HCT116 (cell line): ENCODE measurements at places on chromosomes 16 and 17.
A peak's percentile ranks its signal among the peaks of the same experiment; 100 is the strongest.

- no peaks in the 10 kb centered on the region for H3K27me3 ChIP-seq
- peak; percentile 7 for DNase-seq
- H3K4me1 ChIP-seq, result no peaks in the 10 kb centered on the region
Observed at GRCh38 chr16:87086575-87086974, 230.6 kb downstream of the C16orf95 start.

DNA sequence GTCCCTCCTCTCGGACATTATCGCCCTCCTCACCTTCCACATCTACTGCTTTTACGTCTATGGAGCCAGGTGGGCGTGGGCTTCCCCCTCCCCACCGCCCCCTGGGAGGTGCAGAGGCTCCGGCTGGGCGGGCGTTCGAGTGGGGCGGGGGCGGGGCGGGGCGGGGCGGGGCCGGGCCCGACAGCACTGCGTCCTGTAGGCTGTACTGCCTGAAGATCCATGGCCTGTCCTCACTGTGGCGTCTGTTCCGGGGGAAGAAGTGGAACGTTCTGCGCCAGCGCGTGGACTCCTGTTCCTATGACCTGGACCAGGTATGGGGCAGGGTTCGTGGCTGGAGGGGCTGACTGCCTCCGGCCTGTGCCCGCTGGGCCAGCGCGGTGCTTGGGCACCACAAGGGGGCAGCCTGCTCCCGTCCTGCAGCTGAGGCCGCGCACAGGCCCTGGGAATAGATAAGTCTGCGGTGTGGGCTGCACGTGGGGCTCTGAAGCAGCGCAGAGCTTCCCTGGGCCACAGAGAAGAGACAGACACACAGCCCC, 9.2 kb downstream of the PIGQ start:
- DNase-seq, result no peak
- H3K27ac ChIP-seq, result no peak overlapping the region
- H3K4me3 ChIP-seq, result no peak overlapping the region

DNA sequence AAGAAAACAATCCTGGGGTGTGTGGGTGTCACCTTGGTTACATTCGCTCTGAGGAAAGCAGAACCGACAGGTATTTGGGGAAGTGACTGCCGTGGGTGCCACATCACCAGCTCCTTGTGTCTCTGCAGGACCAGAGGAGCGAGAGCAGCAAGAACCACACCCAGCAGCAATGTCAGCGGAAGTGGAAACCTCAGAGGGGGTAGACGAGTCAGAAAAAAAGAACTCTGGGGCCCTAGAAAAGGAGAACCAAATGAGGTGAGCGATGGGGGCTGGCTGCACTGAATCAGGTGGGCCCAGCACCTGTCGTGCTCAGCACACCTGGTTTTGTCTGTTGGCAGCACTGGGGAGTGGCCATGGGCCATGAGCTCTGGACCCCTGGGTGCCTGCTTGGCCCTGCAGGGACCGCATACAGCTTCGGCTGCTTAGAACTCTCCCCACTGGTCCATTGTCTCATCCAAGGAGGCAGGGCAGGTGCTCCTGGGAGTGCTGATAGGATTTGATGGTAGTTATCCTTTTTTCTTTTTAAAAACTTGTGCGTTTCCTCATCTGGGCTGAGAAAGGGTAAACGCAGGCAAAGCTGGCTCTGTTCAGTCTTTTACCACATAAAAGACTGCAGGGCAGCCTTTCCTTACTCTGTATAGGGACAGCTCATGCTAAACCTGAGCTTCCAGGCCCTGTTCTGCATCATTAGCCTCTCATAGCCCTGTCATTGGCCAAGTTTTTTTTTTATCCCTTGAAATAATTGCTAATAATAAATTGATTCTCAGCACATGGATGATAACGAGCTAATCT, 29.4 kb downstream of the HMOX2 start:
- H3K4me1 ChIP-seq, result peaks cover 19% of the 10 kb centered on the region
- no peak overlapping the region for H3K4me3 ChIP-seq
- H3K36me3 ChIP-seq, result peaks cover 33% of the 10 kb centered on the region
- no peak overlapping the region for H3K27ac ChIP-seq
- no peaks in the 10 kb centered on the region for H3K27me3 ChIP-seq
- no peak for DNase-seq

GRCh38 chr17:7282752-7283321, 1.3 kb downstream of the SLC2A4 start:
- H3K4me3 ChIP-seq, result no peak overlapping the region
- H3K36me3 ChIP-seq, result no peaks in the 10 kb centered on the region
- H3K27me3 ChIP-seq, result no peaks in the 10 kb centered on the region
- DNase-seq, result no peak
- H3K27ac ChIP-seq, result no peak overlapping the region

- no peak overlapping the region for H3K27ac ChIP-seq
- no peak overlapping the region for H3K4me3 ChIP-seq
- H3K36me3 ChIP-seq, result peaks cover 10% of the 10 kb centered on the region; the same call in 1 of the 2 replicates
- no peak for DNase-seq
Observed at GRCh38 chr16:67104061-67104460, 5.7 kb upstream of the PHAF1 start.

DNA sequence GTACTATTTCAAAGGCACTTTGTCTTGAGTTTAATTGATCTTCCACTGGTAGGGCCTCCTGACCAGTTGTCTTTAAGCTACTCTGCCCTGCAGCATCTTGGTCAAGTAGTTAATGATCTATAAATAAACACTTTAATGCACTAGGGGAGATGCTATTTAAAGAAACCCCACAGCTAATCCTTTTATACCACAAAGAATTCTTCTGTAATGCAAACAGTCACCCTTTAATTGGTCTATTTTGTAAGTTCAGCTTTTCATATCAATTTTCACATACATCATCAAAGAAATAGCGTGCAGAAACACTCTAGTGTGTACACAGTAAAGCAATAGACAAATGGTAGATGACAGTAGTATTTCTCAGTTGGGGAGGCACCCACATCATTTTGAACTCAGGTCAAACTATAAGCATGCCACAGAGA, 70.3 kb downstream of the PMP22 start:
- no peaks in the 10 kb centered on the region for H3K27me3 ChIP-seq
- no peak for DNase-seq
- no peaks in the 10 kb centered on the region for H3K36me3 ChIP-seq
- no peaks in the 10 kb centered on the region for H3K4me1 ChIP-seq
- H3K4me3 ChIP-seq, result no peak overlapping the region

DNA sequence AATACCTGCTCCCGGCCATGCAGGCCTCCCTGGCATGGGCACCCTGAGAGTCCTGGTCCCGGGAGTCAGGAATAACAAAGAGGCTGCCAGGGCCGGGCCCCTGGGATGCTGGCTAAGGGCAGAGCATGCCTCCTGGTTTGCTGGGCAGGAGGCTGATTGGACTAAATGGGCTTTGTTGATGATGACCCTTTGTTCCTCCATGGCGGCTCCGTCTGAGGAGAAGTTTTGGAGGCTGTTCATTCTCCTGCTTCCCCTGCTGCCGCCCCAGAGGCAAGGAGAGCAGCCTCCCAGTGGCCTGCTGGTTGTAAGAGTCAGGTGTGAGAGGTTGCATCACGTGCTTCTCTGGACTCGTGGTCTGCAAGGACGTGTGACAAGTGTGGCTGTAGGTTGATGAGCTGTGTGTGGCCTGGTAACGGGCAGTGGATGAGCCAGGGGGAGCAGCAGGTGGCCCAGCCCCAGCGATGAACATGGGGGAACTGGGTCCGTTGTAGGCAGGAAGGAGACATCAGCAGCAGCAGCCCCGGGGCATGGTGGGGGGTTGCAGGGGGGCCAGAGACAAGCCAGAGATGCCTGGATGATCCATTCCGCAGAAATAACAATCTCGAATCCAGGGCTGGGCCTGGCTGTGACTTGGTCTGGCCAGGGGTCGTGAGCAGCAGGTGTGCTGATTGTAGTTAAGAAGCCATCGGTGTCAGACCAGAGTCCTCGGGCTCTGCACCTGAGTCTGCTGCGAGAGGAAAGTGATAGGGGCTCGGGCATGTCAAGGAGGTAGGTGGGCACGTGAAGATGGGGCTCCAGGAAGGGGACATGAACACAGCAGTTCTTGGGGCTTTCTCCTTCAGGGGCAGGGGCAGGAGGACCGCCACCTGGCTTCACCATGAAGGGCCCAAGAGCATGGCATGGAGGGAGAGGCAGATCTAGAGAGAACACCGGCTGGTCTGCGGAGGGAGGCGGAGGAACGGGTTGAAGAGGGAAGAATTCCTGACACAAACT, 101.4 kb downstream of the TNFRSF13B start:
- no peak for DNase-seq
- H3K27me3 ChIP-seq, result no peaks in the 10 kb centered on the region
- no peak overlapping the region for H3K4me3 ChIP-seq

GRCh38 chr17:47700471-47701449, 6.8 kb downstream of the TBKBP1 start:
- H3K4me3 ChIP-seq, result no peak overlapping the region
- no peaks in the 10 kb centered on the region for H3K4me1 ChIP-seq
- no peaks in the 10 kb centered on the region for H3K27me3 ChIP-seq
- H3K27ac ChIP-seq, result no peak overlapping the region

DNA sequence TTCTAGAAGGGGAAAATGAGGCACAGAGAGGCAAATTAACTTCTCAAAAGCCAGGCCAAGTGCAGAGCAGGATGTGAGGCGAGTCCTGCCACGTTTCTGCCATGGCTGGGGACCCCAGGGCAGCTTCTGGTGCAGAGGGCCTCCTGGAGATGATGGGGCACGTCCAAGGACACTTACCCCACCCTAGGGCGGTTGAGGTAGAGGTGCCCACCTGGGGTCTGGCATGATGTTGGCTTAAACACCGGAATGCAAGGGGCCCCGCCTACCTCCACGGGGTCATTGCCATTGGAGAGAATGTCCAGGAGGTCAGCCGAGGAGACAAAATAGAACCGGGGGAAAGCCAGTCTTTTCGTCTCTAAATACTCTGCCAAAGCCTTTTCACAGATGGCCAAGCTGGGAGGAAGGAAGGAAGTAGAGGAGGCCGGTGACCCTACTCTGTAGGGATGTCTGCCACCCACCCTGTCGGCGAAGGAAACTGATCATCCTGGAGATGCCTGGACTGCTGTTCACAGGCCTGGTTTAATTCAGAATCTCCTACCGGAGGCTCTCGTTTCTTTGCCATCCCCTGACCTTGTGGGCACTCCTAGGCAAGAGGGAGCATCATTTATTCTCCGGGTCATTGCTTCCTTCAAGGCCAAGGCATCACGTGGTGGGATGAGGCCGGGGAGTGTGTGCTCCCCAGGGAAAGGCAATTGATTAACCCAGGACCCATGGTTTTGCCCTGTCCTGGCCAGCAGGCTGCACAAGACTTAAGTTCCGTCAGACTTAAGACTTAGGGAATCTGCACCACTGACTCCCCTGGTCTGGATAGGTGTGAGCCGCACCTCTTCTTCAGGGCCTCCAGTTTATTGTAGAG, 70.5 kb downstream of the DNAH17 start:
- no peaks in the 10 kb centered on the region for H3K36me3 ChIP-seq
- H3K27ac ChIP-seq, result no peak overlapping the region
- no peak overlapping the region for H3K4me3 ChIP-seq
- H3K27me3 ChIP-seq, result peaks cover 12% of the 10 kb centered on the region

DNA sequence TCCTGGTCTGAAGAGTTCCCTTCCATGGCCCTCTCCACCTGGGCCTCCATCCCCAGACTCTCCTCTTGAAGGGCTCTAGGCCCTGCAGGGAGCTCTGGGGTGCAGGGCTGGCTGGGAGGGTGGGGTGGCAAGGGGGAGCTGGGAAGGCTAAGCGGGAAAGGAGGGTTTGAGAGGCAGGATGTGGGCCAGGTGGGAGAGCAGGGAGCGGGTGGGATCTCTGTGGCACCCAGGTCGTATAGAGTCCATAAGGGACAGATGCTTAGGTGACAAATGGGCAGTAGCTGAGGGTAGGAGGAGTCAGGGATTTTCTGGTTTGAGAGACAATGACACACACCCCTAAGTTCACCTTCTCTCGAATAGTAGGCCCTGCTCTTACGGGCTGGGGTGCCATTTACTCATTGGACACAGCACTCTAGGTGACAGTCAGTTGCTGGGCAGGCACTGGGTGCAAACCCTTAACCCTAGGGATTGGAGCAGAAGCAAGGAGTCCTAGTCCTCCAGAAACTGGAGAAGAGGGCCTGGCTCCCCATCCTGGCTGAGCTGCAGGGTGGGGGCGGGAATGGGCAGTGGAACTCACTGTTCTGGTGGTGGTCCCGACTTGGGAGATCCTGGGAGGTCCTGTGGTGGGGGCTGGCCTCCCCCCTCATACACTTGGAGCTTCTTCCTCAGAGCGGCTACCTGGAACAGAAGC, 15.3 kb downstream of the KIF18B start:
- no peak overlapping the region for H3K27ac ChIP-seq
- no peak overlapping the region for H3K4me3 ChIP-seq
- no peaks in the 10 kb centered on the region for H3K4me1 ChIP-seq

DNA sequence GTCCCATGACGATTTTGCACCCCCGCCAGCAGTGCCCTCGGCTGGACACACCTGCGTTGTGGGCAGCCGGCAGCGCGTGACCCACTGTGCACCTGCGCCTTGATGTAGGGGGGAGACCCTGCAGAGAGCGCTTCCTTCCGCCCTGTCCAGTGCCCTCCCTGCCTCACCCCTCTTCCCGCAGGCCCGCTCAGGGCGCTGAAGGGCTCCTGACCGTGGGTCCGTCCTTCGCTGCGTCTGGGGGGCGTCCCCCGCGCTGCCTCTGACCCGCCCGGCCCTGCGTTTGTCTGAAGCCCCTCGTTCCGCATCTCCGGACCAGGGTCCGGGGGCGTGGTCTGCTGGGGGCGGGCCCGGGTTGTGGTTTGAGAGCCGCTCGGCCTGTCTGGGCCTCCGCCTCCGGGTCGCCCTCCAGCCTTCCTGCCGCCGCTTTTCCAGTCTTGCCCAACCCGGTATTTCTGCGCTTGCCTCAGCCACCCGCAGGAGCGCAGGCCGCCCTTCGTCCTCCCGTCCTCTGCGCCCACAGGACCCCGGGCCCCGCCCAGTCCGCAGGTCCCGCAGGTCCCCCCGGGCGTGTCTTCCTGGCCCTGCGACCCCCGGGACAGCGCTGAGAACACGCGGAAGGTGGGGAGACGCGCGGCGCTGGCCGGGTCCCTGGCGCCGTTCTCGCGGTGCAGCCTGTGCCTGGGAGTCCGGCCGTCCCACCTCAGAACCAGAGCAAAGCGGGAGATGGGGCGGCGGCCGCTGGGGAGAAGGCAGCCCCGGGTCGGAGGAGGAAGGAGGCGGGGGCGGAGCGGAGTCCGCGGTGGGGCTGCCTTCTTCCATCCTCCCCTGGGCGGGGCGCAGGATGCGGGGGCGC, 4.0 kb upstream of the IL17C start:
- no peak for DNase-seq
- no peaks in the 10 kb centered on the region for H3K27me3 ChIP-seq
- no peak overlapping the region for H3K4me3 ChIP-seq
- H3K36me3 ChIP-seq, result peaks cover 26% of the 10 kb centered on the region; the same call in 1 of the 2 replicates
- H3K27ac ChIP-seq, result no peak overlapping the region

GRCh38 chr17:2893422-2893914, 97.2 kb downstream of the RAP1GAP2 start:
- peak overlapping the region; percentile 24 for H3K27ac ChIP-seq
- H3K4me1 ChIP-seq, result peaks cover 47% of the 10 kb centered on the region
- H3K4me3 ChIP-seq, result peak overlapping the region; percentile 26; the same call in 1 of the 2 replicates
- peak; percentile 90 for DNase-seq

DNA sequence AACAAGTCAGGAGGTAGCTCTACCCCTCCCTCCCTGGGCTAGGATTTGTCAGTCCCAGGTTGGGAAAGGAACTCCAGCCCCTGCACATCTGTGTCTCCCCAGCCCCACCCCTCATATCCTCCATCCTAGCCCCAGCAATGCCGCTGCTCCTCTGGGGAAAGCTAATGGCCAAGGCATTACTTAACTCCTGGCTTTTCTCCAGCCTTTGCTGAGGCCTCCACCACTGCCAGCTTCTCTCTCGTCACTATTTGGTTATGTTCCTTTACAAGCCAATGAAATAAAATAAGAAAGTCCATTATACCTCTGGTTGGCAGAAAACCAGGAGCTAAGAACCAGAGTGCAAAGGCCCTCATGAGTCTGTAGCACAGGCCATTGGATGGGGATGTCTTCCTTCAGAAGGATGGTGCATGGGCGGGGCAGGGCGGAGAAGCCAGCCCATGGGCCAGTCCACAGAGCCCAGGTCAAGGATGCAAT, 171.0 kb downstream of the CCDC182 start:
- H3K27ac ChIP-seq, result no peak overlapping the region
- no peaks in the 10 kb centered on the region for H3K36me3 ChIP-seq
- H3K4me1 ChIP-seq, result no peaks in the 10 kb centered on the region
- no peak overlapping the region for H3K4me3 ChIP-seq
